Placental pericyte (primary cell): ENCODE measurements at places on chromosomes 7 and 10. TPM values are rescaled to one million over a fixed set of nuclear protein-coding genes. Genes with fewer than 3 reads are reported as not detected.

RARRES2 gene
- total RNA-seq, result 4.6 and 35.2 TPM in 2 replicates

FAM149B1 gene
- 16.3 and 18.4 TPM in 2 replicates for total RNA-seq

RAMP3 gene
- not detected in 2 replicates for total RNA-seq

CNNM1 gene
- total RNA-seq, result under 0.01 and 1.6 TPM in 2 replicates

FLNC gene
- 67.8 and 206 TPM in 2 replicates for total RNA-seq

SLC18A3 gene
- total RNA-seq, result not detected in 2 replicates

CALML5 gene
- not detected in 2 replicates for total RNA-seq

TRRAP gene
- 23.6 and 31.2 TPM in 2 replicates for total RNA-seq

EMX2 gene
- 0.22 and 0.57 TPM in 2 replicates for total RNA-seq

GHRHR gene
- not detected in 2 replicates for total RNA-seq

GPR26 gene
- total RNA-seq, result not detected in 2 replicates

KIAA1549 gene
- total RNA-seq, result 2.4 and 3.3 TPM in 2 replicates

ANKRD61 gene
- total RNA-seq, result 0.44 TPM in 1 of 2 replicates, not detected in the other
